NCI-H748 treated with DMSO at 0.1 percent for 48 hours (cell line): ENCODE measurements at places on chromosomes 2 and 18.
A peak's percentile ranks its signal among the peaks of the same experiment; 100 is the strongest.

DNA sequence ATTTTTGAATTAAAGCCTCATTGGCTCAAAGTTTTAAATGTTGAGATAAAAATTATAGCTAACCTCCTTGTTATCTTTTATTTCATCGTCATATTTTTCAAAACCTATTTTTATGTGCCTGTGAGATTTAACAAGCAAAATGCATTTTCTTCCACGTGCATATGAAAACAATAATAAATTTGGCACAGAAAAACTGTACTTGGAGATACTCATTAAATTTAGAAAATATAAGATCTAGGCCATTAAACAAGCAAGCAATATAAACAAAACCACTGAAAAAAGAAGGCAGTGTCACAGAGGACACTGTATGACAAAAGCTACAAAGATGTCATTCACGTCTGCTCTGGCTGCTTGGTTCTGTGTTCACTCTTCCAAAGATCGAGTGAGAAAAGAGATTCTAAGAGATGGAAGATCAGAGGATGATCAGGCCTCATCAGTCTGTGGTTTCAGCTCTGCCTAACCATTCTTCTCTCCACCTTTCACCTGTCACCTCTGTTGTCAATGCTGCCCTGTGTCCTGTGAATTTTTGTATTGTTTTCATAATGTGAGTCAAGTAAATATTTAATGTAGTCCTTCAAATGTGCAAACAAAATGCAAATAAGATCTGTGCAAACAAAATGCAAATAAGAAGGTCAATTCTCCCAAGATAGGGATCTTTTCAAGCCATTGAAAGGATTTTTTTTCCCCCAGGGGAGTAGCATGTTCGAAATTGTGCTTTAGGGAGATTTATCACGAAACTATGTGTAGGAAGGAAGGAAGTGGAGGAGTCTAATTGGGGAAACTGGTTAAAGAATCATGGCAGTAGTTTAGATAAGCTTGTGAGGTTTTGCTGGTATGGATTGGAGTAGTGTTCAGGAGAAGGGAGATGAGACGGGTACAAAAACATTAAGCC is 138.7 kb upstream of the RBMS1 start:
- DNase-seq, result peak; percentile 26

DNA sequence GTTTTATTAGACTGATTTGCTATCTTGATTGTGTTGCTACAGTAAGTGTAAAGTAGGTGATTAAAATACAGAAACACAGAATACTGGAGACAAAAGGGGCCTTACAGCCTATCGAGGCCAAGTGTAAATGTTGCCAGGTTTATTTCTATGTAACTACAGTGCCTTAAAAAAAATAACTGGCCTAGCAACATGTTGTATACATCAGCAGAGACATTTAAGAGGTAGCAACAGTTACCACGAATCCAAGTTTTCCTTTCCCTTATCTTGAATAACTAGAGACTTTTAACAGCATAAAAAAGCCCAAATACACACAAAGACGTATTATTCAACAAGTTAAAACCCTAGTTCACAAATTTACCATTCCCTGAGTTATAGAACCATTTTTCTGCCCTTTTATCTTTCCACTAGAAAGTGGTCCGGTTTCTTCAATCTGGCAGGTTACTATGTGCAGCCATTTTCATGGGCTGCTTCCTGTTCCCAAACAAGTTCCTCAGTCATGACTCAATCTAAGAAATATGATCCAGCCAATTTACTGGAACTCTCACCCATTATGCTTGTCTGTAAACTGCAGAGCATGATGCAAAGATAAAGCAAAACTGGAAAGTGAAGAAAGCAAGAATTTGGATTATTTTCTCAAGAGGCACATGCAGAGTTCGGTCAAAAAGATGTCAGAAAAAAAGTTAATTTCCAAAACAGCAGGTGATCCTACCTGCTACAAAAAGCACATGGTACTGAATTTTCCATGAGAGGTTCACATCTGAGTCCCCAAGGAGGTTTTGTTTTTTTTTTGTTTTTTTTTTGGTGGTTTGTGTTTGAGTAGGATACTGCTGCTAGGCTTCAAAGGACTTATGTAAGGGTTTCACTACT is 22.2 kb downstream of the NFE2L2 start:
- DNase-seq, result no peak

- no peak for DNase-seq
Measured at GRCh38 chr2:36380624-36381481, 25.3 kb downstream of the CRIM1 start.

DNA sequence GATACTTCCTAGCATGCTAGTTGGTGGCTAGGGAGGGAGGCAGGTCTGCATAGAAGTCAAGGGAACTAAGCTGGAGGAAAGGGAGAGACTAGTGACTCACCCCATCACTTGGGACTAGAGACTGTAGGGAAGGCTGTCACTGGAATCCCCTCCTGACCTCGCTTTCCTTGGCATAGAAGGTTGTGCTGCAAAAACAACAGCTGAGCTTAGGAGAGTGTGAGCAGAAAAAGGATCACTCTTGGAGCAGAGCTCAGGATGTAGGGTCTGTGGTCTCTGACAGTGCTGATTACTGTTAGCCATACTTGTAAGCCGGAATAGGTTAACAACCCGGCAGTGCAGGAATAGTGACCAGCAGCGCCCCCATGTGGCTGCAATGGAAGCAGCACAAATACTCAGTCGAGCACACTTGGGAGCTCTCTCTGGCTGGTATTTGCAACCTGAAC is 66.9 kb upstream of the SMAD2 start:
- no peak for DNase-seq

DNA sequence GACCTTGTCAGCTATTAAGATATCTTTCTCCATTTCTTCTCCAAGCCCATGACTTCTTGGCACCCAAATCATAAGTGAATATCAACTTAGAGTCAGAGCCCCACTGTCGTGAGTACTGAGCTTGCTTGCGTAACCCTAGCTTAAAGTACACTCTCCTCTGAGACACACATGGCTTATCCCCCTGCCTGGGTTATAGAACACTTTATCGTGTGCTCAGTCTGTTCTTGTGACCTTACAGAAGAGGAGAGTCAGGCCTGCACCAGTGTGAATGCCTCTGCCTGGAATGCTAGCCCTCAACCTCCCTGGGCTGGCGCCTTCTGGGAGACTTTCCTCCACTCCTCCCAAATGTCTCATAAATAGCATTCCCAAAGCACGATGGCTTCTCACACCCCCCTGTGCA is 79.3 kb downstream of the CEP192 start:
- DNase-seq, result no peak

DNA sequence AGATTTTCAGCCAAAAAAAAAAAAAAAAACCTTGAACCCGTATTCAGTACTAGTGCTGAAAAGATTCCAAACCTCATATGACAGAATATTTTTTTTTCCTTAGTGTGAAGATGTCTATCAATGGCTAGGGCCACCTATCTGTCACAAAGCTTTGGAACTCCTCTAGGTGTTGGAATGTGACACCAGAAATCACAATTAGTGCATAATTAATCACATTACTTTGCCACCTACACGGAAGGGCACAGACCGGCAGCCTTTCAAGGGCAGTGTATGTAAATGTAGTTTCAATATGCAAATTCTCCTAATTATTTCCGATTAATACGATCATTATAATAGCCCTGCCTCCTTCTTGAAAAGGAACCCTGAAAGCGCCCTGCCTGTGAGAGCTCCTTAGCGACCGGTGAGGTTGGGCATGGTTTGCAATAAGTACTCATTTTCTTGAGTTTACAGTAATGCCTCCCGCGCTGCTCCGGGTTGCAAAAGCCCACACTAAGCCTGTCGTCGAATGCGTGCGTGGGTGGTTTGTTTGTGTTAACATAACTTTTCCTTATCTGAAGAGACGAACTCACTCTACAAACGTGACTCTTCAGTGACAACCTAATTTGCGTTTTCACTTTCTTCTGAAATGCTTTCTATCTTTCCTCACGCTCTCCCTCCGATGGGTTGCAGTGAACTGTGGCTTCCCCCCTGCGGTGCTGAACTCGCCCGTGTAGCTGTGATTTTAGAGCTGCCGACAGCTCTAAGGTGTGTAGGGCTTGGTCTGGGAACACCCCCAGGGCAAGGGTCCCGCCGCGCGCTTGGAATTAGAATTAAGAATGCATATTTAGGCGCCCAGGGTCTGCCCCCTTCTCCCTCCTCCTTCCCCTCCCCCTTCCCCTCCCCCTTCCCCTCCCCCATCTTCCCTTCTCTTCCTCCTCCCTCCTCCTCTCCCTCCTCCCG is 765 bp upstream of the ID2 start:
- peak; percentile 90 for DNase-seq

DNA sequence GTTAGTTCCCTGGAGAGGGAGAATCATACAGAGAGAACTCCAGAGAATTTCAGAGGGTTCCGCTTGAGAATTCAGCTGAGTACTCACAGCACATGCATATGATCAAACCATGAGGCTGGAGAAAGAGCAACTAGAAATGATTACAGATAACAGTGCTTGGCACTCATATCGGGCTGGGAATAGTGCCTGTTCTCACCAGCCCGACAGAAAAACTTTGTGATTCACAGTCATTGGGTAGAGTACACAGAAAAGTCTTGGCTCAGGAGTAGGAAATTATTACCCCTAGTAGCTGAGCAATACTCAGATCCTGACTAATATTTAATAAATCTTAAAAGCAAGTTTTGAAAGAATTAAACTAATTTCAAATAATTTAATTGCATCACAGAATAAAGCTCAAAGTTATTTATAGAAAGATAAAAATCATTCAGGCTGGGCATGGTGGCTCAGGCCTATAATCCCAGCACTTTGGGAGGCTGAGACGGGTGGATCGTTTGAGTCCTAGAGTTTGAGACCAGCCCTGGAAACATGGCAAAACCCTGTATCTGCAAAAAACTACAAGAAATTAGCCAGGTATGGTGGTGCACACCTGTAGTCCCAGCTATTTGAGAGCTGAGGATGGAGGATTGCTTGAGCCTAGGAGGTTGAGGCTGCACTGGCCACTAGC is 6.8 kb downstream of the WDPCP start:
- DNase-seq, result no peak

DNA sequence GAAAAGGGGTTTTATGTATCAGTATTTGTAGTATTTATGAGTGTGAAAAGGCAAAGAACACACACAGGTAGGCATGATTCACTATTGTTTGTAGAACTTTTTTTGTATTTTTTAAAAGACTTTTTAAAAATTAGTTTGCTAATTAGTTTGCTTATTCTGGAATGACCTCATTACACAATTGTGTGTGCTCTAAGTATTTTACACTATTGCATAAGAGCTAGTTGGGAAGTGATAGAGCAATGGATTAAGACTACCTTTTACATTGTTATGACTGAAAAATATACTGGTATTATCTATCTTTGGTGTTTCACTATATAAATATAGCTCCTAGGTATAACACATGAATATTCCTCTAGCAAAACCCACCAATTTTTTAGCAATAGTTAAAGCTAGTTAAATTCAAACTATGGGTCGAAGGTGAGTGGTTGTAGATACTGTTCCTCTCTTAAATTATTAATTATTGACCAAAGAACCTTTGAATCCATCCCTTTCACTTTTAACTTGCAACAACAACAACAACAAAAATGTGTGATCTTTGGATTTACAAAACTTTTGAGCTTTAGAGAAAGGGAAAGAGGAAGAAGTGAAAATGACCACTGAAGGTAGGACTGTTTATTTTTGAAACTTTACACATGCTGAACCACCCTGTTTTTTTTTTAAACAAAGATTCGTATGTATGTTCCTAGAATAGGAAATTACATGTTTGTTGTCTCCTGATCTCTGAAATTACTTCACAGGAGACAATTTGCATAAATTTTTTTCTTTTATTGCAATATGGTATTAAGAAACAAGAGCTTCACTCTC is 18.7 kb downstream of the ITPRID2 start:
- no peak for DNase-seq

DNA sequence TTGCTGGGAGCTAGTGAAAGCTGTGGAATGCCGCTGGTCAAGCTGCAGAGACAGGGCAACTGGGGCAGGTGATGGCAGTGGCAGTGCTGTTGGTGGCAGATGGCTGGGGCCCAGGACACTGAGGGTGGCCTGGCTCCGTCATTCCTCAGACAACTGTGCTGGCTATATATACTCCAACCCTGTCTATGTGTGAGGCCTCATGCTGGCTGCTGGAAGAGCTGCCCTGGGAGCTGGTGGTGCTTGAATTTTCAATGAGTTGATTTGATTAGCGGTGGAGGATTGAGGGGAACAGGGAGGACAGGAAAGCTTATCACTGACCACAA is 66.5 kb upstream of the TMEM200C start:
- no peak for DNase-seq

GRCh38 chr2:42351864-42352263 is 9.2 kb downstream of the COX7A2L start:
- DNase-seq, result no peak

- no peak for DNase-seq
Measured at GRCh38 chr2:86815611-86816010, 24.9 kb upstream of the CD8A start.

- DNase-seq, result no peak
Measured at GRCh38 chr2:71511776-71512175, 58.4 kb downstream of the DYSF start.

DNA sequence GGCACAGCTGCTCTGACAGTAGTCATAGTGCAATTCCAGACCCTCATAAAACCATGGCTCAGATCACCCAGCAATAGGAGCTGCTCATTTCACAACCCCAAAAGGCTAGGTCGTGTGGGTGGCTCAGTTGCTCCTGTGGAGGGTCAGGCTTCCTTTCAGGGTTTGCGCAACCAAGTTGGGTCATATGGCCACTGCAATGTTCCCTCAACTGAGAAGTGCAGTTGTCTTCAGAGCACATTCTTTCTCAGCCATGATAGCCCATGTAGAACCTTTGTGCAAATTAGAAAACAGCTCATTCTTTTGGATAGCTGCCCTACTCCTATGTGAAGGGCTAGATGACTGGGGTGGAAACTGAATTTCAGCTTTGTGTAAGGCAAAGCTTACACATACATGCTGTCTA is 3.2 kb downstream of the SERPINB13 start:
- no peak for DNase-seq

DNA sequence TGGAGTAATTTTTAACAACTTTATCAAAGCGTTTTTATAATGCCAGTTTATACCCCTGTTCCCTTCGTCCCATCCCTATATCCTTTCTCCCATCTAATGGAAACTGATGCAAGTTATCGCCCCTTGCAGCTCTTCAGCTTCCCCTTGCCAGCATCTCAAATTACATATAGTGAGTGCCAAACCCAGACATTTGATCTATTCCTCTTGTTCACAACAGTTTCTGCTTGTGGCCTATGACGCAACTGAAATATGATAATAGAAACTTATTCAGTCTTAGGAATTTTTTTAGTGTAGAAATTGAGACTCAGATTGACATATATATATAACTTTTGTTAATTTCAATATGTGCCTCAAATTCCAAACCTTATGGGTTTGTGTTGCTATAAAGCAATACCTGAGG is 562.2 kb upstream of the VWC2L start:
- DNase-seq, result no peak

GRCh38 chr18:36155851-36156757 is 26.4 kb downstream of the ELP2 start:
- no peak for DNase-seq

DNA sequence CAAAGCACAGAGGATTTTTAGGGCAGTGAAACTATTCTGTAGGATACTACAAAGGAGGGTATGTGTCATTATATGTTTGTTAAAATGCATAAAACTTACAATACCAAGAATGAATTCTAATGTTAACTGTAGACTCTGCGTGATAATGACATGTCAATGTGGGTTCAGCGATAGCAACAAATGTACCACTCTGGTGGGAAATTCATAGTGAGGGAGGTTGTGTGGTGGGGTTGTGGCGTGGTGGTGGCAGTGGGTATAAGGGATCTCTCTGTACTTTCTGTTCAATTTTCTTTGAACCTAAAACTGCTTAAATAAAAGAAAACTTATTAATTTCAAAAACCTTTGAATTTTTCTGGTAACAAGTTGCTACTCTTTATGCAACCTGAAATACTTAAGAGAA is 99.3 kb upstream of the SLC38A11 start:
- DNase-seq, result no peak
